Bone marrow (tissue), 2 donors: ENCODE measurements at places on chromosomes 16 and 17.

- DNase-seq = no peak
Measured at GRCh38 chr17:59558953-59559352, 6.5 kb upstream of the DHX40 start.

DNA sequence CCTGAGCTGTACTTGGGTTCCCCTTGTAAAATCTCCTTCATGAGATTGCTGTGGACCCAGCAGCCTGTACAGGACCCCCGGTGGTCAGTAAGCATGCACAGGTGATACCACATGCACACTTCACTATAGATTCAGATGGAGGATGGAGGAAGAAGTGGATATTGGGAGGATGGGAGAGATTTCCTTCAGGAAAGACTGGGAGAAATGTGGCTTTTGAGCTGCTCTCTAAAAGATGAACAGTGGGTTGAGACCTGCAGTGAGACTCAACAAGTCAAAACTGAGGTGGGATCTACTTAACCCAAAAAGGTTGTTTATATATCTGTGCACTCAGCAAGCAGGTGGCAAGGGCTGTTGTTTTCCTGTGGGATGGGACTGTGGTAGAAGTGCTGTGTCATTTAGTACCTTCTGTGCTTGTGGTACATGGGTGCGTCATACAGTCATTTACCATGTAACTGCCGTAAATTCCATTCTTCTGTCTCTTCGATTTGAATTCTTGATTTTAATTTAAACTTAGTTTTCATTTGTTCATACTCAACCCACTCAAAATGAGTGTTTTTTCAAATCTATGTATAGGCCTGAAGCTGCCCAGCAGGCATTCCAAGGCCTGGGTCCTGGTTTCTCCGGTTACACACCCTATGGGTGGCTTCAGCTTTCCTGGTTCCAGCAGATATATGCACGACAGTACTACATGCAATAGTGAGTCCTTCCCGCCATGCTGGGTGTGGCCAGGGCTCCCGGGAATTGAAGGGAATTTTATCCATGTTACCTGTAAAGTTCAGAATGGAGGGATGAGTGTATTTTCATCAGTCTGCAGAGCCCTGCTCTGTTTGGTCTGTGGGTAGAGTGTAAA lies 6.9 kb downstream of the HERPUD1 start:
- no peak for DNase-seq

- DNase-seq = no peak
Measured at GRCh38 chr17:34364751-34365150, 1.7 kb upstream of the CCL1 start.

DNA sequence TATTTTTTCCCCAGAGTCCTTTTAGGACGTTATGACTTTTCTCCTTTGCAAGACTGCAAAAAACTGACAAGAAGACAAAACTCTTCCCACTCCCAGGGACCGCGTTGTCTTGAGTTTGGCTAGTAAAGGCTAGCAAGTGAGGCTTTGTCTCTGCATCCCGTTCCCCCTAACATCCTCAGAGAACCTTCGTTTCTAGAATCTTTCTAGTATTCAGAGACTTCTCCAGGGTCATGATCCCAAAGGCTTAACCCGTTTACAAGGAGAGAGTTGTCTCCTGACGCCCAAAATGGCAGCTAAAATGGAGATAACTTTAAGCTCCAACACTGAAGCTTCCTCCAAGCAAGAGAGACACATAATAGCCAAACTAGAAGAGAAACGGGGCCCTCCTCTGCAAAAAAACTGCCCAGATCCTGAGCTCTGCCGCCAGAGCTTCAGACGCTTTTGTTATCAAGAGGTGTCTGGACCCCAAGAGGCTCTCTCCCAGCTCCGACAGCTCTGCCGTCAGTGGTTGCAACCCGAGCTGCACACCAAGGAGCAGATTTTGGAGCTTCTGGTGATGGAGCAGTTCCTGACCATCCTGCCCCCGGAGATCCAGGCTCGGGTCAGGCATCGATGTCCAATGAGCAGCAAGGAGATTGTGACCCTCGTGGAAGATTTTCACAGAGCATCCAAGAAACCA lies 843 bp downstream of the ZNF174 start:
- DNase-seq = no peak

DNA sequence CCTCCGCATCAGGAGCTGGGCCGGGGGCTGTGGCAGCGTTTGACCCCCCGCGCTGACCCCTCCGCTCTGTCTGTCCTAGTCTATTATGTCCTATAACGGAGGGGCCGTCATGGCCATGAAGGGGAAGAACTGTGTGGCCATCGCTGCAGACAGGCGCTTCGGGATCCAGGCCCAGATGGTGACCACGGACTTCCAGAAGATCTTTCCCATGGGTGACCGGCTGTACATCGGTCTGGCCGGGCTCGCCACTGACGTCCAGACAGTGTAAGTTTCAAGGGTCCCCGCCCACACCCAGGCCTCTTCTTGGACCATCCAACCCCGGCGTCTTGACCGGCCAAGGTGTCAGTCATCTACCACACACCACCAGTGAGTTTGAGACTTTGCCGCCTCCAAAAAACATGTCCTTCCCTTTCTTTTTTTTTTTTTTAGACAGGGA lies 548 bp downstream of the PSMB3 start:
- DNase-seq = no peak

DNA sequence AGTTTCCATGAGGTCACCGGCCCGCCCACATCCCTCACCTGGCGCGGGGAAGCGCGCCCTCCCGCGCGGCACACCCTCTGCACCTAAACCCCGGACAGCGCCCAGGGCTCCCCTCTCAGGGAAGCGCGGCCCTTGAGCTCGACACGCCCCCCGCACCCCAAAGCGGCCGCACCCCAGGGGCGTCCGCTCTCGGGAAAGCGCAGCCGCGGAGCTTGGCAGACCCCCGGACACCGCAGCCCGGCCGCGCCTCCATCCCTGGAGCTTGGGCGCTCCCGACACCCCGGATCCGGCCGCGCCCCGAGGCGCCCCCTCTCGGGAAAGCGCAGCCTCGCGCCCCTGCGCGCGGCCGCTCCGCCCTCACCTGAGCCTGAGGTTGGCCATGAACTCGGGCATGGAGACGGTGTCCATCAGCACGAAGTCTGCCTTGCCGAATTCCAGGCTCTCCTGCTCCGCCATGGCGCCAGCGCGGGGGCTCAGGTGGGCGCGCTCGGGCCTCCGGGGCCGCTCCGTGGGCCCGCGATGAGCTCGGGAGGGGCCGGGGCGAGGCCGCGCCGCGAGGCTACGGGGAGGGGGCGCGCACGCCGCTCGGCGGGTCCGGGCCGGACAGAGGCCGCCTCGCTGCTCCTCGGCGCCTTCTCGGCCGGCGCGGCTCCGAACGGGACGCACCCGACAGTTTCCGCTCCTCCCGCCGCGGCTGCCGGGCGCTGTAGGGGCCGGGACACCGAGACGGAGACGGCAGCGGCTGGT lies at the start of gene MYO1D:
Gene MYO1D, minus strand, starts transcription at position 708 of the 747 bp plus-strand sequence. Its CDS starts 252 bp downstream, at position 456.
- DNase-seq = no peak

- no peak for DNase-seq
Measured at GRCh38 chr16:87874639-87875427, 5.5 kb upstream of the SLC7A5 start.

- no peak for DNase-seq
Measured at GRCh38 chr17:19010729-19011505, 6.4 kb upstream of the FAM83G start.

DNA sequence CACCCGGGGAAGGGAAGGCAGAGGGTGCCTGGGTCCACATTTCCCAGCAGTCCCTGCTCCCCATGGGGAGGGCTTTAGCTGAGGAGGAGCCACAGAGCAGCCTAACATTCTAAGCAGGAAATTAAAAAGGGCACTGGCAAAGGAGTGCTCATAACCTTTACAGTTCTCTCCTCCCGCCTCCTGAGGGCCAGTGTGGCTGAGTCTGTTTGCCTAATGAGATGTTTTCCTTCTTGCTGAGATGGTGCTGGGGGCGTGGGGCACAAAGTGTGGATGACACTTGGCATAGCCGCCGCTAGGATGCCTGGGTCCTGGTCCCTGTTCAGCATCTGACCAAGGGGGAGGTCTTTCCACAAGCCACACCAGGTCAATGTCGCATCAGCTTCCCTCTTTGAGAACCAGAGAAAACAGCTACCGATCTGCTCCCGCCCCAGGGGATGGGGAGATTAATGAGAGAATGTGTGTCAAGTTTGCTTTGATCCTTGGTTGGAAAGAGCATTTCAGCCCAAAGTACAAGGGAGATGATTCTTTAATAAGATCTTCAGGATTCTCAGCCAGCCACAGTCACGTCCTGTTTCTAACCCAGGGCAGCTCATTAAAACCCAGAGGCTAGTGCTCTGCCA lies 5.8 kb downstream of the KIF18B start:
- no peak for DNase-seq

DNA sequence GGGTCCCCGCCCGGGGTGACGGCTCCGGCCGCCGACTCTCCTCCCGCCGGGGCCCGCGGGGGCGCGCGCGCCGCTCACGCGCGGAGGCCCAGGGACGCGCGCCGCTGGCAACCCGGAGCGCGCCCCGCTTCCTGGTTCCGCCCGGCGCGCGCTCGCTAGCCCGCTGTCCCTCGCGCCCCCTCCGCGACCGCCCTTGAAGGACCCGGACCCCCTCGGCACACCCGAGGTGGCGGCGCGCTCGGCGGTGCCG lies at the start of gene STAT5B:
Gene STAT5B, minus strand, starts transcription at position 33 of the 250 bp plus-strand sequence. CDS start 44,264 bp downstream, outside the sequence.
- peak; percentile 42 for DNase-seq

DNA sequence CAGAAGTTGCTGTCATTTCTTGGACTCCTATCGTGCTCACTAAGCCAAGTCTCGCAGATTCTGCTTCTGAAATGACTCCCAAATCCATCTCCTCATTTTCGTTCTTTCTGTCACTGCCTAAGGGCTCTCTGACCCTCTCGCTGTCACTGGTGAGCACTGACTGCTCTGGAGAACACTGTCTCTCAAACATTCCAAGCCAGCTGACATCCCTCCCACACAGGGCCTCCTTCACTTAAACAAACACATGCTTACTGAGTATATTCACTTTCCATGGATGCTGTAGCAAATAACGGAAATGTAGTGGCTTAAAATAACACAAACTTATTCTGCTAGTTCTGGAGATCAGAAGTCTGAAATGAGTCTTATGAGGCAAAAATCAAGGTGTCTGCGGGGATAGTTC lies 18.8 kb downstream of the CACNG1 start:
- no peak for DNase-seq

GRCh38 chr17:78278139-78278741 lies 46.8 kb downstream of the TMEM235 start:
- DNase-seq = no peak

DNA sequence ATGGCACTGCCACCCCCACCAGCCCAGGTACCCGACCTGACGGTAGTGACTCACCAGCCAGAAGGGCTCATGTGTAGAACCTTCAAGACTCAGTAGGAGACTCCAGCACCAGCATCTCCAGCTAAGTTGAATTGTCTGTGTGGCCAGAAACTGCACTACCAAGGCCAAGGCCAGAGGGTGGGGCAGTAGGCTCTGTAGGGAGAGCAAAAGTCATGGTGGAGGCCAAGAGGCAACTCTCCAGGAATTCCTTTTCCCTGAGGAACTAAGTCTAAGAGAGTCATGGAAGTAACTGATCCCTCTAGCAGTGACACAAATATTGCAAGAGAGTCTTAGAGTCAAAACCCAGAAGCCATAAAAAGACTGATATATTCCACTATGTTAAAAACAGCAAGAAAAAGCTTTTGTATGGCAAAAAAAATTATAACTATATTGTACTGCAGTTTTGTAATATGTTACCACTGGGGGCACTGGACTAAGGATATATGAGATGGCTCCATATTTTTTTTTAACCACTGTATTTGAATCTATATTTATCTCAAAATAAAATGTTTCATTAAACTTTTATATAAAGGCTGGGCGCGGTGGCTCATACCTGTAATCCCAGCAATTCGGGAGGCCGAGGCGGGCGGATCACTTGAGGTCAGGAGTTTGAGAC lies 30.2 kb upstream of the GUCY2D start:
- no peak for DNase-seq

GRCh38 chr17:56186222-56186786 lies 33.0 kb downstream of the ANKFN1 start:
- DNase-seq = no peak

- no peak for DNase-seq
Measured at GRCh38 chr16:5905935-5906334, 808.3 kb upstream of the EEF2KMT start.

DNA sequence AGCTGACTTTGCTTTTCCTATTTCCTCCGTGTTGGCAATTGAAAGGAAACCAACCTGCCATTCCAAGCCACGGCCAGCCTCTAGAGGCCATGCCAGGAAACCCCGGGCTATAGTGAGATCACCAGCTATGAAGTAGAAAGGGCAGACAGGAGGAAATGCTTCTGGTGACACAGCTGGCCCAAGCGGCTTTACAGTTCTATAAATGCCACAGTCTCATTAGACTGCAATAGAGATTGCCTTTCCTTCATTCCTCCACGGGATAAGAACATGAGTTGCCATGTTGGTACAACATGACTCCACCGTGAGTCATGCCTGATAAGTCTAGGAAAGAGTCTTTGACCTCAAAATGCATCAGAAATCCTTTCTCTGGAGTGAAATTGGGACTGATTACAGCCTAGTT lies 384.9 kb downstream of the GRIN2A start:
- DNase-seq = no peak

DNA sequence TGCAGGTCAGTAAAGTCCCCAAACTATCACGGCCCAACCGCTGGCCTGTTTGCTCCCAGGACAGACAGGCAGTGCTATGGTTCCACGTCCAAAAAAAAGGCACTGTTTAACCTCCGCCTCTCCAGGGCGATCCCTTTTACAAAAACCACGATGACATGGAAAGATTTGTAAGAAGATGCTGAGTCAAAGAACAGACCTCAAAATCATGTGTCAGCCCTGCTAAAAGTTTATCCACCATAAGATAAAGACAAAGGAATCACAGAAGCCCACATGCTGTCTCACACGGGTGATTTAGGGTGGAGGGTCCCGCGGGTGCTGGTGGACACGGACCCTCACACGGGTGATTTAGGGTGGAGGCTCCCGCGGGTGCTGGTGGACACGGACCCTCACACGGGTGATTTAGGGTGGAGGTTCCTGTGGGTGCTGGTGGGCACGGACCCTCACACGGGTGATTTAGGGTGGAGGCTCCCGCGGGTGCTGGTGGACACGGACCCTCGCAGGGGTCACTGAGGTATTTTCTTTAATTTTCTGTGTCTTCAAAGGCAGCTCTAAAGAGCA lies 117.2 kb upstream of the METRNL start:
- no peak for DNase-seq

DNA sequence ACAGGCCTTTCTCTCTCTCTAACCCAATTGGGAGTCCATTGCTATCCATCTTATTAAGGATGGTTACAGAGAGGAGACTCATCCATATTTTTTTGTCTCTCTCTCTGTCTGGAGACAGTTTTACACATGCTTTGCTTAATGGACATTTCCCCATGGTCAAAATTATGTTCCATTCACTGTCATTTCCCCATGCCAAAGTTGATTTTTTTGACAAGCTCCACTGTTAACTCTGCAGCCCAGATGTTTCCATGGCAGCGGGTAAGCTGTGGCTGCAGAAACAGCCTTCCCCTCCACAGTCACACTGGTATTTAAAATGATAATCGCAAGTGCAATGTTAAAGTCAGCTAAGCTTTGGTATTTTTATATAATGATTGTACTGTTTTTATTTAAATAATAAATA lies 63.9 kb upstream of the HLF start:
- no peak for DNase-seq
